Fibroblast of skin of right quadriceps (primary cell): ENCODE measurements at places on chromosomes 11 and 22.

DNA sequence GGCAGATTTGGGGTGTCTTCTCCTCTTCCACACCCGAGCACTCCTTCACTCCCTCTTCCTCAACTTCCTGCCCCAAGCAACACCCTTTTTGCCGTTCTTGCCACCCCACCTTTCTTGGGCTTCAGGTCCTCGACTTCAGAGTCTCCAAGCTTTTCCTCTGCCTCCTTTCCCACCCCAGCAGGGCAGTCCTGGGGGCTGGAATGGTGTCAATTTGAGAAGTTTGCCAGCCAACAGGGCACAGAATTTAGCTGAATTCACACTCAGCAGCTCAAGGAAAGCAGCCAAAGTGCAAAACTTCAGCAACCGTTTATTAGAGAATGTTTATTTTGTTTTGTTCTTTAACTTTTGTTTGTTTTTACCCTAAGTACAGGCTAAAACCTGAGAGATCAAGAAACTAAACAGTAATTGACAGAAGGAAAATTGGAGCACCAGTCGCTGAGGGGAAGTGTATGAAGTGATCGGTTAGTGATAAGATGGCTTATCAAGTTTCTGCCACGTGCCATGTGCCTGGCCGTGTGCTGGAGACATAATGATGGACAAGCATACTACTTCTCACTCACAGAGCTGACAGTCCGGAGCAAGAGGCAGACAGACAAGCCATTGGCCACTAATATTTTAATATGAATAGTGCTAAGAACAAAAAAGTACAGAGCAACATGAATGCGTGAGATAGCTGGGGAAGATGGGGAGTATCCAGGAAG is 44.4 kb downstream of the AHNAK start:
- DNase-seq: no peak

GRCh38 chr11:128026596-128026995 is 560.8 kb downstream of the ETS1 start:
- peak; percentile 92 for DNase-seq

- no peak for DNase-seq
These were observed 355.0 kb upstream of the CTSC start for GRCh38 chr11:88692306-88693086.

DNA sequence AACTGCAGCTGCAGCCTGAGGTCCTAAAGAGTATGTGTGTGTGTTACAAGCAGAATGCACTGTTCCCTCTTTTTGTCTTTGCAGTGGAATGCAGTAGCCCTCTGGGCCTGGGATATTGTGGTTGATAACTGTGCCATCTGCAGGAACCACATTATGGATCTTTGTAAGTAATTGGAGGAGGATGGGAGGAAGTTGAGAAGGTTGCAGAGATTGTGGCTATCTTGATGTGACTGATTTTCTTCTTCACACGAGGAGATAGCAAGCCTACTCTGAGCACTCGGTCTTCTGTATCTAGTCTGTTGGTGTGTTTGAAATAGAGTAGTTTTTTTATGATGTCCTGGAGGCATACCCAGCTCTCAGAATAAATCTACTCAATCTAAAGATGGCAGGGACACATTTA is 2.3 kb downstream of the RBX1 start:
- peak; percentile 17 for DNase-seq

DNA sequence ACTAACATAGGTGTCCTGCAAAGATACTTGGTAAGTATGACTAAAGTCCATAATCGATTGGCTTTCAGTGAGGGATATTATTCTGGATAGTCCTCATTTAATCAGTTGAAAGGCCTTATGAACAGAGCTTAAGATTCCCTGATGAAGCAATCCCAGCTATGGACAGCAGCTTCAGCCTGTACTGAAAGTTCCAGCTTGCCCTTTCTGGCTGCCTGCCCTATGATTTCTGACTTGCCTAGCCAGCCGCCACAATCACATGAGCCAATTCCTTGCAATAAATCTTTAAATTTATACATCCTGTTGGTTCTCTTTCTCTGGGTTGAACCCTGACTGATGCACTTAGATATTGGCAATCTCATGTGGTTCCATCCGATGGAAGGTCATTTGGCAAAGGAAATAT is 759.0 kb upstream of the API5 start:
- peak; percentile 1 for DNase-seq

GRCh38 chr11:110301577-110301976 is 5.2 kb upstream of the RDX start:
- no peak for DNase-seq

- no peak for DNase-seq
These were observed 14.3 kb downstream of the ADORA2A start for GRCh38 chr22:24441406-24442351.
